ENCODE measurements at places on chromosomes 5 and 9.

GRCh38 chr9:2363781-2364180, 257.8 kb upstream of the VLDLR start:
- DNase-seq, result no peak

GRCh38 chr5:127042593-127042992, 12.2 kb upstream of the MARCHF3 start:
- DNase-seq, result no peak

DNA sequence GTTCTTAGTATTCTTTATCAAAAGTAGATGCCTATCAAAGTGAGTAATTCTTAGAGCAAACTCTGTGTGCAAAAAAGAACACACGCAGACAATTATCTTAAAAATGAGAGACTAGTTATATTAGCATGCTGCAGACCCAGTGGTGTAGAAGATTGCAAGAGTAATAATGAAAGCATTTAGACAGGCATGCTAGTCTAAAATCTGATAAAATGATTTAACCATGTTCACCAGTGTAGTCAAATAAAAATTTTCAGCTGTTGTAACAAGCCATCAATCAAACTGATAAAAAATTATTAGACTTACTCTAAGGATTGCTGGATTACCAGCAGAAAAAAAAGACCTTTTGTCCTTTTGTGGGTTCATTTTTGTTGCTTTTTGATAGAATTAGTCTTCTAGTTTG, 241.9 kb upstream of the TLE4 start:
- DNase-seq, result no peak

- DNase-seq, result no peak
Observed at GRCh38 chr9:33443464-33444154, 3.8 kb downstream of the AQP3 start.

GRCh38 chr5:8458038-8458383, 589.1 kb downstream of the MTRR start:
- no peak for DNase-seq

GRCh38 chr9:93173365-93174051, 10.4 kb upstream of the WNK2 start:
- no peak for DNase-seq

GRCh38 chr5:82356808-82357671, 78.9 kb upstream of the RPS23 start:
- no peak for DNase-seq

DNA sequence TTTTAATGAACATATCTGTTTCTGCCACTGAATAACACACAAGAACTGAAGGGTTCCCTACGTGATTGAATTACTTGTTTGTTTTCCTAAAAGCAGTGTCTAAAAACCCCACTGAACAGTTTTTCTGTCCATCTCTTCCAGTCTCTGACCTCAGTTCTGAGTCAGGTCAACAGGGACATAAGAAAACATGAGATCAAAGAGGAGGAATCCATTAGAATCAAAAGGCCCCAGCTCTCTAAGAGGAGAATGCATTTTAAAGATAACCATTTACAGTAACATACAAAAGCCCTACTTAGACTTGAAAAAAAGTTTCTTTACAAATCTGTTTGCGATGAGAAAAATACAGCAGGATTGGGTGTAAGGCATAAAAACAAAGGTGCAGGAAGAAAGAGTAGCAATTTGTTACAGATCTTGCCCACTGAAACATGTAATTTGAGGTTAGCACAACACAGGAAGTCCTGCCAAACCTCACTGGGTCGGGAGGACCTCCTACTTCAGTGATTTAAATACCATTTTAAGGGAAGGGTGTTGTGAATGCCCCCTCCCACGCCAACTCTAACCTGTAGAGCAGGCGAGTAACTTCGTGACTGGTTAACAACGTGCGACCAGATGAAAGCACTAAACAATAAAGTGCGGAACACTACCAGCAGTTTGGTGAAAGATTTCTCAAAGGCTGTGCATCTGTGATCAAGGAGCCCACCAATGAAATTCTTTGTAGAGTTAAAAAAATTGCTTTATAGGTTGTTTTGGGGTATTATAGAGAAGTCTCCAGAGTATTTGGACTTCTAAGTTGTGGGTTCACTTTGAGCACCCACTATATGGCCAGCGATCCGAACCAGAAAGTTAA, 1.3 kb downstream of the QSOX2 start:
- DNase-seq, result peak; percentile 82

GRCh38 chr5:40909264-40909663, at the start of gene C7:
Gene C7 (plus strand): TSS chr5:40909497. CDS start chr5:40909611, 114 bp downstream.
- DNase-seq, result no peak

- DNase-seq, result no peak
Observed at GRCh38 chr5:173123416-173123815, 20.9 kb upstream of the BNIP1 start.

- no peak for DNase-seq
Observed at GRCh38 chr9:12494411-12494810, 198.8 kb upstream of the TYRP1 start.

GRCh38 chr9:101014566-101014965, 14.0 kb upstream of the PLPPR1 start:
- DNase-seq, result no peak

DNA sequence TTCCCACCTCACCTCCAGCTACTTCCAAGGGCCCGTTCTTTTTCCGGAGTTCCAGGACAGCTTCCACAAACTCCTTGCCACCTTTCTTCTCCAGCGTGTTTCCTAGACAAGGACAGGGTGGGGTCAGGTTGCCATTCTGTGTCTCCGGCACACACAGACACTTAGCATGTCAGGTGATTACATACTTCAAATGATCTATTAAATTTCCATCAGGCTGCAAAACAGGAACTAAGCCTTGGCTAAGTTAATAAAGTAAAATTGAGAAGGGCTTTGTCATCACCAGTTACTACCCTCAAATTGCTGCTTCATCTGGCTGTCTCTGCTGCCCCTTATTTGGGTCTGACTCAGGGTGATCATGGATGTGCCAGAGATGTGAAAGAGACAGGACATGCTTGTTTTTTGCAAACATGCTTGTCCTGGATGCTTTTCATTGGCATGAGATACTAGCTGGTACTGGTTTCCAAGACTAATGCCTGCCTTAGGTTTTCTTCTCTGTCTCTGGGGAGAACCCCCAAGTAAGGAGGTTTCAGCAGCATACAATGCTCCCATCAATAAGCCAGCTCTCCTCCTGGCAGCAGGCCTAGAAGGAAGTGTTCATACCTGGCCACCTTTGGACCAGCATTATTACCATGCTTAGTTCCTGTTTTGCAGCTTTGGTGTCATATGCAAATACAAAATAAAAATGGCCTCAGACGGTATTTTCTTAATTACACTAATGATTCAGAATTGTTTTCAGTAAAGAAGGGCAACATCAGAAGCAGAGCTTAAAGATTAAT, 52.9 kb downstream of the MACROH2A1 start:
- no peak for DNase-seq

DNA sequence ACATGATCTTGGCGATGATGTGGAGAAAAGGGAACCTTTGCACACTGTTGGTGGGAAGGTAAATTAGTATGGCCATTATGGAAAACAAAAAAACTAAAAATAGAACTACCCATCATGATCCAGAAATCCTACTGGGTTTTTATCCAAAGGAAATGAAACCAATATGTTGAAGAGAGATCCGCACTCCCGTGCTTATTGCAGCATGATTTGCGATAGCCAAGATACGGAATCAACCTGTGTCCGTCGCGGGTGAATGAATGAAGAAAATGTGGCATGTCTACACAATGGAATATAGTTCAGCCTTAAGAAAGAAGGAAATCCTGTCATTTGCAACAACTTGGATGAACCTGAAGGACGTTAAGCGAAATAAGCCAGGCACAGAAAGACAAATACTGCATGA, 84.5 kb downstream of the TTLL11 start:
- no peak for DNase-seq

GRCh38 chr9:22654833-22655232, 208.2 kb downstream of the DMRTA1 start:
- DNase-seq, result no peak

GRCh38 chr5:65305913-65306312, 175.8 kb downstream of the ADAMTS6 start:
- DNase-seq, result no peak

- no peak for DNase-seq
Observed at GRCh38 chr9:114694146-114694545, 12.2 kb upstream of the TEX48 start.

DNA sequence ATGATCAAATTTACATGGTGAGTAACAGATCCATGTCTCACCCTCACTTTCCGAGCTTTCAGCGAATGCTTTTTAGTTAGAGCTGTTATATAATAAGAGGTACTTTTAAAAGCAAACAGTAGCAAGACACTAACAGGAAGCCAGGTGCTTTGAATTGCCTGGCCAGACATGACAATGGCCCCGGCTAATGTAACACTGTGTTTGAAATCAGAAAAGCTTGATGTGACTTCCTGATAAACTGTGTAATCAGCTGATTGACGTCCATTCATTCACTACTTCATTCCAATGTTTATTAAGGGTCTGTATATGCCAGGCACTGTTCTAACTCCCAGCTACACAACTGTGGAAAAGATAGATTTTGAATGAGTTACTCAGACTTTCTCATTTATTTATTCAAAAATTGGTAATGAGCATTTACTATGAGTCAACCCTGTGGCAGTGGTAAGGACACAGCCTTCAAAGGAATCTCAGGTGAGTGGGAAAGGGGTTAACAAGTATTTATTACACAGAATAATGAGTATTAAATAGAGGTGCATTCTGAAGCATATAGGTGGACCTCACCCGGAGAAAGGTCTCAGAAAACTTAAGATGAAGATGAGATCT, 26.6 kb downstream of the DPYSL3 start:
- no peak for DNase-seq

DNA sequence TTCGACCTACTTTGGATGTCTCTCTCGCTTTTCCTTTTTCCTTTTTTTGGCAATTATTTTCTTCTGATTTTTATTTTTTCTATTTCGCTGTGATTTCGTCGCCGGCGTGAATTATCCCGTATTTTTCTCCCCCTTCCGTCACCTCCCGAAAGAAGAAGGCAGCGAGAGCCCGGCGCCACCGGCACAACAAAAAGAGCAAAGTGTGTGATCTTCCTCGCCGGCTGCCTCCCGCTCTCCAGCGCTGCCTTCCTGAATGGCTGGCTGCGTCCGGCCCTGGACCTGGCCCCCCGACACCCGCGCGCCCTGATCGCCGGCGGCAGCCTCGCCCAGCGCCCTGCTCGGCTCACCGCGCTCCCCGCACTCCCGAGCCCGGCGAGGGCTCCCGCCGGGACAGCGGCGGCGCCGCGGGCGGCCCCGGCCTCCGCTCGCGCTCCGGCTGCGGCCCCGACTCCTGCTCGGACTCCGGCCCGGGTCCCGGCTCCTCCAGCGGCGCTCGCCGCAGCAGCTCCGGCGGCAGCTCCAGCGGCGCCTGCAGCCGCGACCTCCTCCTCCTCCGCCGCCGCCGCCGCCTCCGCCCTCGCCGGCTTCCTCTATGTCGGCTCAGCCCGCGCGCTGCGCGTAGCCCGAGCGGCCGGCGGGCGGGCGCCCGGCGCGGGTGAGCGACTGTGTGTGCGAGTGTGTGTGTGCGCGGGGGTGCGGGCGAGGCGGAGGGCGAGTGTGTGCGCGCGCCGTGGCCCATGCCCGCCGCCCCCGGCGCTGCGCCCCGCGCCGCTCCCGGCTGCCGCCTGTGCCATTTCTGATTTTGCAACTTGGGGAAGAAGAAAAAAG, 960 bp downstream of the NR2F1 start:
- no peak for DNase-seq

DNA sequence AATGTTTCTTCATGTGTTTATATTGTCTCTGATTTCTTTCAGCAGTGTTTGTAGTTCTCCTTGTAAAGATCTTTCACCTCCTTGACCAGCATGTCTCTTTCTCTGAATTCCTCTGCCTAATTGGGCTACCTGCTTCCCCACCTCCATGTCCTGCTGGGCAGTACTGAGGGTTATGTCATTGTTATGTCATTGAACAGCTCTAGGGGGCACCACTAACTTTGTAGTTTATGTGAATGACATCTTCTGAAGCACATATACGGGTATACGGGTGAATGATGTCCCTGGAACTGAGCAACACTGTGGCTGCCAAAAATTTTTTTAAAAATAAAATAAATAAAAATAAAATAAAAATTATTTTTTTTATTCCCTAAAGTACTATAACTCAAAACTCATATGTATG, 16.9 kb upstream of the SNCAIP start:
- DNase-seq, result no peak

DNA sequence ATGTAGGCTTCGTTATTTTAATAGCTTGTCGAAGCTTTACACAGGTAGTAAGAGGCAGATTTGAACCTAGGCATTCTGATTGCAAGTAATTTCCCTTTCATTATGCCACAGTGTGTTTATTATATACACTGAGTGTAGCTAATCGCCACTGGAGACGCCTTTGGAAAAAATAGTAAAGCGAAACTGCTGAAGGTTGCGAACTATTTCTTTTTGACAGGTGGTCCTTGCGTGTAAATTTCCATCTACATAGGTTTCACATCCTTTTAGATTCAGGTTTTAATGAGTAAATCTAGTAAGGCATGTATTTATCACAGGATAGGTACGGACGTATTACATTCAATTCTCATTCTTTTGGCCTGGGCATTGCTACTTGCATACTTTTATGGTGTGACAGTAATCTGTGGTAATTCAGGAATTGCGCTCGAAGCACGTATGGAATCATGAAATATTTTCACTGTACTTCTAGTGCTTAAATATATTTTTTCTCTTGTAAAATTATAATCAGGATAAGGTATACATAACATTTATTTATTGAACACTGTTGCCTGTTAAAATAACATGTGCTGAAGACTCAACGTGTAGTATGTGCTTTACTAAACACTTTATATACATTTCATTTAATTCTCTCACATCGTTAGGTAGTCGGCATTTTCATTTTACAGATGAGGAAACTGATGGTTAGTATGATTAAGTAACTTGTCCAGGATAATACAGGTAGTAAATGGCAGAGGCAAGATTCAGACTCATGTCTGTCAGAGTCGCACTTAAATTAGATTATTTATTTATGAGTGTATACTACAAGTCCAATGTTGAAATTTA, 1.8 kb downstream of the MARCHF6 start:
- DNase-seq, result peak; percentile 36

GRCh38 chr9:130663258-130663976, 977 bp upstream of the PRDM12 start:
- no peak for DNase-seq

DNA sequence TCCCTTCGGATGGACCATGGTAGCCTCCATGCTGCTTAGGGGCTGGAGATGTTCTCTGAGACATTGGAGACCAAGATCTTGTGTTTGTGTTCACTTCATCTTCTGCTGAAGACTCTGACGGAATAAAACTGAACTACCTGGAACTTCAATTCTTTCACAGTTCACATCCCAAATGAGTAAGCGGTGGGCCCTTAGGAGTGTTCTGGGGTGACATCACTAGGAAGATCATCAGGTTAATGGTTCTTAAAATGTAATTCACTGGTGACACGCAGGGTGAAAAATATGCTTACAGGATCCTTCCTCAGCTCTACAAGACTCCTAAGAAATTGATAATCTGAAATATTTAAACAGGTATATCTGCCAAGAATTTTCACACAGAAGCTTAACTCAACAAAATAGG, 561.5 kb downstream of the SEMA5A start:
- no peak for DNase-seq
